ENCODE measurements at places on chromosomes 5 and 9.

- no peak for DNase-seq
Measured at GRCh38 chr5:83400701-83401100, 70.8 kb upstream of the VCAN start.

DNA sequence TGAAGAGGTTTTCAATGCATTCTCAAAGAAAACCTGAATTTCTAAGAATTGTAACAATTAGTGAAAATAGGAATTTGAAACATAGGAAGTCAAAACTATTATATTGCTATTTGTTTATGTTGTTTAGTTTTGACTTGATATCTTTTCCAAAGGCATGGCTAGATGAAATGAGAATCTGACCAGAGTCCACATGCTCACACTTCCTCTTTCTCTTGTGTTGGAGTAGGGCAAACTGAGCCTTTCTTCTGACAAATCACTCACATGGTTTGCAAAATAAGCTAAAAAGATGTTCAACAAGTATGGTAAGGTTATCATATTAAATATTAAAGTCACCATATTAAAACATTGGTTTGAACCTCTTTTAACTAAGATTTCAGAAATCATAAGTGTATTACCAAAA, 512.6 kb downstream of the ISL1 start:
- DNase-seq = no peak

DNA sequence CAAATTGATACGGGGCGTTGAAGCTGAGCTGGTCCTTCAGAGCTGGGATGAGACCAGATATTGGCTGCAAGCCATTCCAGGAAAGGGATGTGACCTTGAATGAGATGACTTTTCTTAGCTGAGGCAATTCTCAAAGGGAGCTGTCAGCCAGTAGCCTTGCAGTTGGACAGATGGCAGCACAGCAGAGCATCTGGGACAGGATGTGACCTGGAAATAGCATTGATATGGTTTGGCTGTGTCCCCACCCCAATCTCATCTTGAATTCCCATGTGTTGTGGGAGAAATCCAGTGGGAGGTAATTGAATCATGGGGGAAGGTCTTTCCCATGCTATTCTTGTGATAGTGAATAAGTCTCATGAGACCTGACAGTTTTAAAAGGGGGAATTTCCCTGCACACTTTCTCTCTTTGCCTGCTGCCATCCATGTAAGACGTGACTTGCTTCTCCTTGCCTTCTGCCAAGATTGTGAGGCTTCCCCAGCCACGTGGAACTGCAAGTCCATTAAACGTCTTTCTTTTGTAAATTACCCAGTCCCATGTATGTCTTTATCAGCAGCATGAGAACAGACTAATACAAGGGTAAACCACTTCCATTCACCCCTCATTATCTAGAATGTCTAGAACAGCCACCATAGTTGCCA, 19.8 kb upstream of the MTX3 start:
- no peak for DNase-seq

GRCh38 chr5:22488427-22488826, 364.7 kb downstream of the CDH12 start:
- no peak for DNase-seq

DNA sequence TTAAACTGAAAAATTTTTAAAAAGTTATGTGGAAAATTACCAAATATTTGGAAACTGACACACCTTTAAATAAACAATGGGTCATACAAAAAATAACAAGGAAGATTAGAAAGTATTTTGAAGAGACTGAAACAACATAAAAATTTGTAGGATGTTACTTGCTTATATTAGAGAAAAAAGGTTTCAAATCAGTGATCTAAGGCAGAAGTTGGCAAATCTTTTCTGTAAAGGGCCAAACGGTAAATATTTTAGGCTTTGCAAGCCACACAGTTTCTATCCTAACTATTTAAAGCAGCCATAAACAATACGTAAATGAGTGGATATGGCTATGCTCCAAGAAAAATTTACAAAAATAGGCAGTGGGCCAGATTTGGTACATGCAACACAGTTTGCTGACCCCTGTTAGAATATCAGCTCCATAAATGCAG, 81.3 kb downstream of the OXCT1 start:
- DNase-seq = no peak

DNA sequence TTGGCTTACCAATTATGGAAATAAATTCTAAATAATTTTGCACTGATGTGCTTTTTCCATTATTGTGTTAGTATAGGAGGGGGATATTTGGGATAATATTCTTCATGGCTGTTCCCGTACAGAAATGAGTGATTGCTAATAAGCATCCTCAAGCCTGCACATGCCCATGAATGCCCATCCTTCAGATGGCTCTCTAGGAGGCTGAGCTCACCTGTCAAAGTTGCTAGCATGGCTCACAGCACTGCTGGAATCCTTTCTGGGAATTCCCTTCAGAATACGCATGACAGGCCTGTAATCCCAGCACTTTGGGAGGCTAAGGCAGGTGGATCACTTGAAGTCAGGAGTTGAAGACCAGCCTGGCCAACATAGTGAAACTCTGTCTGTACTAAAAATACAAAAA, 124.1 kb downstream of the NXNL2 start:
- no peak for DNase-seq

GRCh38 chr5:138517437-138517836, 25.6 kb downstream of the ETF1 start:
- no peak for DNase-seq

- no peak for DNase-seq
Measured at GRCh38 chr9:100100146-100100667, 1.2 kb downstream of the INVS start.

DNA sequence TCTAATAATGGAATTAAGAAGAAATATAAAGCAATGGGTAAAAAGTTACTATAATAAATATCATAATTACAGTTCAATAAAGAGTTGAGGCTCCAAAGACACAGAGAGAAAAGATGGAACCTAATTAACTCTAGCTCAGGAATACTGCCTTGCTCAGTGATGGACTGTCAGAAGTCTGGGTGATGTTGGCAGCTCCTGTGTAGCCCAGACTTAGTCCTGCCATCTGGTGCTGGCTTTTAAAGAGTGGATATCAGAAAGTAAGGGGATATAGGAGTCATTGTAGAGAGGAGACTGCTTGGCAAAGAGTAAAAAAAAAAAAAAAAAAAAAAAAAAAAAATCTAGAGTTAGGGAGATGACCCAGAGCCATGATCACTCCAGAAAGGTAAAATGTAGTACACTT, 551.9 kb upstream of the DMAC1 start:
- no peak for DNase-seq

GRCh38 chr9:125626187-125626586, 80.8 kb downstream of the MAPKAP1 start:
- DNase-seq = no peak

All from substantia nigra (tissue), 51 donors.